ENCODE measurements at places on chromosomes 16 and 17.

DNA sequence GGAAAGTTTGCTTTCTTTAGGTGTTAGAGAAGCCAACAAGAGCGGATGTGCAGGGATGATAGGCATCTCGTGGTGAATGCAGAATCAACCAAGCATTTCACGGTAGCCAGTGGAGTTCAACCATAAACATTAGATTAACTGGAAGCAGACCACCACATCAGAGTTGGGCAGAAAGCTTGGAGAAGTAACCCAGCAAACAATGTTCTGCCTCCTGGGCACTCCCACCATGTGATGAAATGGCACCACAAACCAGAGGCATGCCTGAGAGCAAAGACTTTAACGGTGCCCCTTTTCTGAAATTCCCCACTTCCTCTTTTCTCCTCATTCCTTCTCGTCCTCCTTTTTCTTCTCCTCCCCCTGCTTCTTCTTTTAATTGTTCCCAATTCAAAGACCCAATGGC is 193.5 kb upstream of the ANKFN1 start:
- no peak for DNase-seq

GRCh38 chr17:73639932-73640331 is 4.3 kb downstream of the SDK2 start:
- no peak for DNase-seq

GRCh38 chr17:35889818-35890773 is 9.9 kb upstream of the CCL5 start:
- no peak for DNase-seq

GRCh38 chr16:68081861-68082628 is 3.1 kb upstream of the NFATC3 start:
- DNase-seq = no peak

DNA sequence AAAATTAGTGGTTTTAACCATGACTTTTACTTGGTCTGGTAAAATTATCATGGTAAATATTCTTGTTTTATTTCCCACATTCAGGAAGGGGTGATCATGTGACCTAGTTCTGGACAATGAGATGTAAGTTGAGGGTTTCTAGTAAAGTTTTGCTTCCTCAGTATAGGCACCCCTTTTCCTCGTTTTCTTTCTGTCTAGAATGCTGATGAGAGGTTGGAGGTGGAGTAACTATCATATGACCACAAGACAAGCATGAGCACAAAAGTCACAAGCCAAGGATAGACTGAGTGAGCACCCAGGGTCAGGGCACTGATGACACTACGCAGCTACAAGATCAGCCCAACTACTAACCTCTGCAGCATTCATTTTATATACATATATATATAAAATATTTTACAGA is 53.9 kb downstream of the MYO1D start:
- no peak for DNase-seq

- DNase-seq = no peak
Measured at GRCh38 chr17:18122990-18123753, 14.6 kb downstream of the MYO15A start.

GRCh38 chr16:31480851-31481536 is 1.9 kb upstream of the SLC5A2 start:
- DNase-seq = no peak

GRCh38 chr17:81153340-81153803 is 11.9 kb upstream of the PVALEF start:
- DNase-seq = peak; percentile 27

DNA sequence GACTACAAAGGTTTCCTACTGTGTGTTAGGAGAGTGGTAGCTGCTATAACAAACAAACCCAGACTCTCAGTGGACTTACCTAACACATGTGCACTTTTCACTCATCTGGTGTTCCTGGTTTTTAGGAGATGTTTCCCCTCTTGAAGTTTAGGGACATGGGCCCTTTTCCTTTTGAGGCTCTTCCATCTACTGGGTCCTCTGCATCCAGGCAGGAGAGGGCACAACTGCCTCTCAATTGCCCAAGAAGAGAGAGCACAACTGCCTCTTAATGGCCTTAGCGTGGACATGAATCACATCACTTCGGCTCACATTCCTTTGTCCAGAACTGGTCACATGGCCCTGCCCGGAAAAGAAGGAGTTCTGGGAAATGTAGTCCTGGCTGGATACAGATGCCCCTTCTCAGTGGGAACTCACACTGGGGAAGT is 9.8 kb upstream of the TNRC6C start:
- no peak for DNase-seq

GRCh38 chr16:31130336-31130891 is 5.1 kb downstream of the PRSS8 start:
- DNase-seq = no peak

GRCh38 chr16:20242568-20243255 is 84.6 kb downstream of the GP2 start:
- no peak for DNase-seq

DNA sequence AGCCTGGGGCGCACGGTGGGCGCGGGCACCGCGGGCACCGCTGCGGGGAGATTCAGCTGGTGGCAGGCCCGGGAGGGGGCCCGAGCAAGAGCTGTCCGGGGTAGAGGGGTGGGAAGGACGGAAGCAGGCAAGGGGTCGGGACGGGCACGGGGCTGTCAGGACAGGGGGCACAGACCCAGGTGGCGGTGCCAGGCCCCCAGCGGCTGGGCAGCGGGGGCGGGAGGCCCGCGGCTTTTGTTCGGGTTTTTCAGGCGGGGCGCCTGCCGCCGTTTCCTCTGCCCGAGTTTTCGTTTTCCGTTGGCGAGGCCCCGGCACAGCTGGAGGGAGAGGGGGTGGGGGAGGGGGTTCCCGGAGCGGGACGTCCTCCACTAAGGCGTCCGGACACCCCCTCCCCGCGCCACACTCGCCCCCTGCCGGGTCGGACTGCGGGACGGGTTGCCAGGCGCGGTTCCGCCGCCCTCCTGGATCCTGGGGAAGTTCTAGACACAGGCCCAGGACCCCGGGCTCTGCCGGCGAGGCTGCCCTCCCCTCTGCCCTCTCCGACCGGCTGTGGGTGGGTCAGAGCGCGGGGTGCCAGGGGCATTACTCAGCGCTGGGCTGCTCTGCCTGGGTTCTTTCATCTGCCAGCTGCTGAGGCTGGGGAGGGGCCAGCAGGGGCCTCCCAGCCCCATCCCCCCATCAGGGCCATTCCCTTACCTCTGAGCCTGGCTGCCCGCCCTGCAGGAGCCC is 543 bp downstream of the ARHGAP23 start:
- DNase-seq = peak; percentile 9
